ENCODE measurements at places on chromosomes 2 and 18.

- no peak for DNase-seq
These were observed 25.2 kb downstream of the TRABD2A start for GRCh38 chr2:84855731-84856130.

GRCh38 chr2:200728630-200729029, 83.1 kb upstream of the BZW1 start:
- no peak for DNase-seq

DNA sequence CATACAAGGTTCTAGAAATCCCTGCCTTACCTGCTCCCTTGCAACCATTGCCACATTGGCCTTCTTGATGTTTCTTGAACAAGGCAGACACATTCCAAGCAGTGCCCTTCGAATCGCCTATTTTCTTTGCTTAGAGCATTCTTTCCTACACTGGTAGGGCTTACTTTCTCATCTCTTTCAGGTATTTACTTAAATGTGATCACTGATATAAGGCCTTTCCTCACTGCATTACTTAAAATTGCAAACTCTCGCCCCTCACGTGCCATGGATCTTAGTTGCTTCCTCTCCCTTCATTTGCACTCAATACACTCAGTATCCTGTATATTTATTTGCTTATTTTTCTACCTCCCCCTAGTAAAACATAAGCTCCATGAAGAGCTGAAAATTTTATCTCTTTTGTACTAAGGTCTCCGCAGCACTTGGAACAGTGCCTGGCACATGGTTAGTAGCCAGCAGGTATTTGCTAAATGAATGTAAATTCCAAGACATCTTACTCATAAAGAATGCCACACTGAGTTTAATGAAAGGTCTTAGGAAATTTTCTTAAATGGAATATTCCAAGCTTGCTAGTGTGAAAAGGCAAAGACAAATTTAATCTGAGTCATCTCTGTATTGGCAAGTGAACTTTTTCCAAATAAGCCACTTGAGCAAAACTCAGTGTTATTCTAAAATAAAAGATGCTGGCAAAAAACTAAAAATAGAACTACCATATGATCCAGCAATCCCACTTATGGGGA, 42.4 kb upstream of the FIGN start:
- no peak for DNase-seq

- DNase-seq: no peak
These were observed 483.0 kb upstream of the FSIP2 start for GRCh38 chr2:185255566-185255965.

DNA sequence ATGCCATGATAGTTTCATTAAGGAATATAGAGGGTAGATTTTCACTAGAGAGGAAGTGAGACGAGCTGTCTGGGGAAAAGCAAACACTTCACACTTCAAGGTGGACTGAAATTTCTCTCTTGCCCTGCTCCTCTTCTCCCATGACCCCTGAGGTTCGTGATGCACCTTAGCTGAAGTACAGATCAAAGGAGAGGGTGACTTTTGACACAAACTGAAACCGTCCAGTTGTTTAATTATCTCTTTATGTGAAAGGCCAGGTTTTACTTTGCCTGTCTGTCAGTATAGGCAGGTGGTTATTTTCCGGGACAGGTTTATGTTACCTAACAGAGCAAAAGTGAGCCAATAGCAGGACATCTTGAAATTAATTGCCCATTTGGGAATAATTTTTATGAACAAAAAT, 41.0 kb upstream of the FOXI3 start:
- DNase-seq: no peak

- DNase-seq: no peak
These were observed 829.3 kb upstream of the ID2 start for GRCh38 chr2:7852546-7852945.

DNA sequence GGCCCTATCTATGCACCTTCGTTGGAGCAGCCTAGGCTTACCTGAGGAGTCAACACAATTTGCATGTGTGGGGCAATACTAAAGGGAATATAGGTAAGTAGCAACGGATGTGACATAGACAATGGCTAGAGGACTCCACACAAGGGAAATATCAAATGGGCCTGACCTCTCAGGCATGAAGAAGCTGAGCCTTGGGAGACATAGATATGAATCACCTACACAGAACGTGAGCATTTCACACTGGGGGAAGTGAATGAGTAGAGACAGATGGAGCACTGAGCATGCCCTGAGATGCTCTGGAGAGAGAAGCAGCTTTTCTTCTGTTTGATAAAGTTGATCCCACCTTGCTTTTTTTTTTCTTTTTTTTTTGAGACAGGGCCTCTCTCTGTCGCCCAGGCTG, 97.9 kb downstream of the ATL2 start:
- no peak for DNase-seq

DNA sequence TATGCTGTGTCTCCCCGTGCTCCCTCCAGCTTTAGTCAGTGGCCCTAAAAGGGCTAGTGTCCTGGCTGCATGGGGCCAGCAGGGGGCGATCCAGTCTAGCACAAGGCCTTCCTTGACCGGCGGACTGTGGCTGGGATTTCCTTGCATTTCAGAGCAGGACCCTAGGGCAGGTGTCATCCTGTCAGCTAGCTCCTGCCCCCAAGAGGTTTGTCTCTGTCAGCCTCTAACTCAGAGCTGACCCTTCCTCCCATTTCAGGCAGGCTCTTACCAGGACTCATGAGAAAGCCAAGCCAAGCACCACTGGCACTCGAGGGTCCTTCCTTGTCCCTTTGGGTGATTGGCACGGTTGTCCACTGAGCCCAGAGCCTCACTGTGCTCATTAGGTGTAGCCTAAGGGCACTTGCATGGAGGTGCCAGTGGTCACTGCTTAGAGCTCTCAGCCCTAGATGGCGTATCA, 140.3 kb downstream of the RPIA start:
- DNase-seq: no peak

DNA sequence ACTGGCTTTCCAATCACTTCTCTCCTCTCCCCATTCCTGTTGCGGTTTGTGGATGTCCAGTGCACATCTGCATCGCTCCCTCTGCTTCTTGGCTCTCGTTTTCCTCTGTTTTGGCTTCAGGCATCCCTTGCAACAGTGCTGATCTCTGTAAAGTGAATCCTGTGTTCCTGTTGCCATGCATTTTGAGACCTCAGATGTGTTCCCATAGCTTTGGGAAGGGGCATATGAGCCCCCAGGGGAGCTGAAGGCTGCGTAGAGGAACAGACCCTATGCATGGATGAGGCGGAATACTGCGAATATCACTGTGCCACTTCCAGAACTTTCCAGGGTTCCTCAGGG, 168.4 kb upstream of the HAAO start:
- no peak for DNase-seq

DNA sequence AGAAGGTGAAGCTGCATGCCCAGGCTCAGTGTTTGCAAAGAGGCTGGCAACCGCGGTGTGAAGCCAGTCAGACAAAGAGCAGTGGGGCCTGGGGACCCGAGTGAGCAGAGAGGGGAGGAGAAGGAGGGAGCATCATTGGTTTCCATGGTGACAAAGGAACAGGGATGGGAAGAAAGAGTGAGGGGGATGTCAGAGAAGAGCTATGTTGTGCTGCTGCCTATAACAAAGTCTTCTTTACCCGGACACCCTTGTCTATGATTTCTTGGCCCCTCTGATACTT, 14.5 kb downstream of the TMEM247 start:
- no peak for DNase-seq

- no peak for DNase-seq
These were observed 648.5 kb downstream of the IRS1 start for GRCh38 chr2:226151157-226151556.

DNA sequence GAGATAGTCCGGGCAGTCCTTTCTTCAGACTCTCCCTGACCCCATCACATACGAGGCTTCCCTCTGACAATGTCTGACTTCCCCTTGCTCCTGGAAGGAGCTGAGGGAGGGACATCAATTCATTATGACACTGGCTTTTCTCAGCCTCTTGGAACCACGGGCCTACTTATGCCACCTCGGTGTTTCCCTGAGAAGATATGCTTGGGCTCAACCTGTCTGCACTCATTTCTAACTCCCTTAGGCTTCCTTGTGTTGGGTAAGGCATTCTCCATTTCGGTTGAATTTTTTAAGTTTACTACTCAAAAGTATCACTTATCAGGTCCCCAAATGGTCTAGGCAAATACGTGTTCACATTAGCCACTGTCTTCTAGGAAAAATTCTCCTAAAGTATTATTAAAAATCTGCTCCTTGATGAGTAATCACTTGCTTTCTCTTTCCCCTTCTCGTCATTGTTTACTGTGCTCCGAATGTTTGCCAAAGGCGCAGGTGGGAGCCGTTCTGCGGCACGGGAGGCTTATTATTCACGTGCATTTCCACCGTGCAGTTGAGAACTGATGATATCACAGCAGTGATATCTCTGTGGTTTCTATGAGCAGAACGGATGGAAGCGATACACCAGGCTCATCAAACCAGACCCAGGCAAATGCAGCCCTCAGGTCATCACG, 33.1 kb downstream of the ARL4C start:
- DNase-seq: peak; percentile 86

- no peak for DNase-seq
These were observed 43.9 kb downstream of the ACVR2A start for GRCh38 chr2:147888680-147889079.

- no peak for DNase-seq
These were observed 11.4 kb upstream of the NR4A2 start for GRCh38 chr2:156343940-156344301.

DNA sequence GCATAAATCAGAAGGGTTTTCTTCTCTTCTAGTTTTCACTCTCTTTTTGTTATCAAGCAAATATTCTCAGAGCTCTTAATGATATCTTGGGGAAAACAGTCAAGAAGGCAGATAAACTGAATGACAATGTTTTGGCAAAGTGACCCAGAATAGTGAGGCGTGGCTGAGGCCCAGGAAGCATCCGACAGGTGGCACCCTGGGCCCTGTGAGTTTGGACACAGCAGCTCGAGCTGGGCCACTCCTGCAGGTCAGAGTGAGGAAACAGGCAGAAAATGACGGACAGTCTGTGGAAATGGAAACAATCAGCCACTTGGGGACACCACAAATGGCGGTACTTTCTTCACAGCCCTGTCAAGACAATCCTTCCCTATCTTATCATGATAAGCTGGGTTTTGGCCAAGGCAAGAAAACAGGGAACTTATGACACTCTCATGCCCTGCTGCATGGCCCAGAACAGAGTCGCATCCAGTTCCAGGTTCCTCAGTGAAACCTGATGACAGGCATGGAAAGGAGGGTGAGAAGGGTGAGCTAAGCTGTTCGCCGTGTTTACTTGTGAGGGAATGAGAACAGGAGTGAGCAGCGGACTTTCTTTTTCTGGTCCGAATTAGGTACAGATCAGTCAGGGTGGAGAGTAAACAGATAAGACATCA, 32.1 kb downstream of the MRPL44 start:
- DNase-seq: no peak

- DNase-seq: no peak
These were observed 4.6 kb downstream of the C2orf81 start for GRCh38 chr2:74416778-74417177.

DNA sequence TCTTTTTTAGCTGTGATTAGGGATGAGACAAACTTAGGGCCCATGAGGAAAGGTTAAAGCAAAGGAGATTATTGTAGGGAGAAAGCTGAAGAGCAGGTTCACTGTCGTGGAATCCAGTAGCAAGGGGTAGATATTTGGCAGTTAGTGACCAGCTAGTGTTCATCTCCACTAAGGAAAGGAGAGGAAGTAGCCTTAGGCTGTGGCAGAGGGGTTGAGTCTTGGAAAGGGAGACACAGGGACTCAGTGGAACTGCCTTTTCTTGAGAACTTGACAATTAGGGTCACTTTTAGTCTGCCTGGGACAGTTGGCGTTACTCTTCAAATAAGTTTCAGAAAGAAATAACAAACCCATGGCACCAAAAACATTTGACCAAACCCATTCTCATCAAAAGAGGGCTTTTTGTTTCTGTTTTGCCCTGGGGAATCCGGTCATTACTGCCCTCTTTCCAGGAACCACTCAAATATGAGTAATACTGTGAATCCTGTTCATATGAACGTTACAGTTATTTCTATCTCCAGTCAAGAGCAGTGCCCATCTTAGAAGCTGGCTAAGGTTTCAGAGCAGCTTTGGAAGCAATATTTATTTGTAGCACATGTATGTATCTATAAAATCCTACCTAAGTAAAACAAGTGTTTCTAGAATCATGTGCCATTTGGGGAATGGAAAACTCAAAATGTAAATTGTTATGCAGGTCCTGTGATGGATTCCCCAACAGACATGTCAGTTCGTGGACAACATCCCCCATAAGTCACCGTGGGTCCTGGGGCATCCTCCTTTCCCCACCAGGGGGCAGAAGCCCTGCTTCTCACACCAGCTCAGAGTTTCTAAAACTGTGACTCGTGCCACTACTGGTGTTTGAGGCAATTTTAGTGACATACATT, 77.3 kb upstream of the PHLPP1 start:
- DNase-seq: peak; percentile 19

GRCh38 chr2:241724975-241725870, 9.2 kb upstream of the D2HGDH start:
- DNase-seq: no peak

- DNase-seq: peak; percentile 74
These were observed at the start of gene RSAD2 for GRCh38 chr2:6877402-6878304. Gene RSAD2, plus strand, starts transcription at chr2:6877777. Its CDS starts 24 bp downstream, at chr2:6877801.

DNA sequence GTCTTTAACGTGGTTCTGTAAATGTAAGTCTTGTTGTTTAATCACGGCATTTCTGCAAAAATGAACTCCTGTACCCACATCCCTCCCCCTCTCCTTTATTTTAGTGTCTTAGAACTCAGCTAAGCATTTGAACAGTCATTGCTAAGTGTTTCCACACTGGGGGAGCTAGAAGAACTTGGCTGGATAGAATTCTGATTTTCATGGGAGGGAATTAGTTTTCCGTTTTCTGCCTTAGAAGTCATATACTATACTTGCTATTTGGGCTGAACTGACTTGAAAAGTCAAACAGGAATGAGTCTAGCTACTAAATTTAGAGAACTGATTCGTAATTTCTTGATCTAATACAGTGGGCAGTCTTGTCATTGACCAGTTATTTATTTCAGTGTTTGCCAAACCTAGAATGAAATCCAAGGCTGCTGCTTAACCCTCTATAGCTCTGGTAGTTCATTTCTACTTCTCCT, 61.1 kb downstream of the FMNL2 start:
- DNase-seq: no peak

GRCh38 chr2:235721625-235722024, 227.8 kb downstream of the AGAP1 start:
- no peak for DNase-seq

DNA sequence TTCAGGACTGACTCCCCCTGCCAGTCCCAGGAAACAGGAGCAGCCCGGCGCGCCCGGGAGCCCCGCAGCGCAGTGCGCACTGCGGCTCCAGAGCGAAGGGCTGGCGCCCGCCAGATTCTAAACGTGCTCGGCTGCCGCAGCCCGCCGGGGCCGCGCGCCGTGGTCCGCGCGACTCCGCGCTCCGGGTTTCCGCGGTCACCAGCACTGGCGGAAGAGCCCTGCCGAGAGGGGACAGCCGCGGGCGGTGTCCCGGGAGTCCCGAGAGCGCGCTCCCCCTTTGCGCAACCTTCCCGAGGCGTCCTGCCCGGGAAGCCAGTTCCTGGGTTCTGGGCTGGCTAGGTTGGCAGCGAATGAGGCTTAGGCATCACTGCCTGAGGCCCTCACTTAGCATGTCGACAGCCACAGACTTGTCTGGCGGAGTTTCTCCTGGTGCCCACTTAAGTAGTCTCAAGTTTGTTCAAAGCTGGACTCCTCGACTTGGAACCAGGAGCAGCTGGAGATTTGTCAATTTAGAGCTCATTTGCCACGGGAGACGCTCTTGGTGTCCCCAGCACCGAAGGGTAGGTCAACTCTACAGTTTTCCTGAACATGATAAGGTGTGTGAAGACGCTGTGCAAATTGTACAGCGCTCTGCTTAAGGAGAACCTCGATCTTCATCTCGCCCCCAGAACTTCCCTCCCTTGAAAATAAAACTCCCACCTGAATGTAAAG, 1.5 kb upstream of the VSNL1 start:
- peak; percentile 66 for DNase-seq

Data from NCI-H510A treated with DMSO at 0.1 percent for 48 hours (cell line).